Left renal pelvis (tissue), 4 donors: ENCODE measurements at places on chromosomes 6 and 20. TPM values are rescaled to one million over a fixed set of nuclear protein-coding genes. Genes with fewer than 3 reads are reported as not detected.

- DNase-seq = no peak
Measured at GRCh38 chr6:7846966-7847818, 63.4 kb downstream of the TXNDC5 start.

The PLEKHG1 gene
- 45.2 TPM for polyA plus RNA-seq

DNA sequence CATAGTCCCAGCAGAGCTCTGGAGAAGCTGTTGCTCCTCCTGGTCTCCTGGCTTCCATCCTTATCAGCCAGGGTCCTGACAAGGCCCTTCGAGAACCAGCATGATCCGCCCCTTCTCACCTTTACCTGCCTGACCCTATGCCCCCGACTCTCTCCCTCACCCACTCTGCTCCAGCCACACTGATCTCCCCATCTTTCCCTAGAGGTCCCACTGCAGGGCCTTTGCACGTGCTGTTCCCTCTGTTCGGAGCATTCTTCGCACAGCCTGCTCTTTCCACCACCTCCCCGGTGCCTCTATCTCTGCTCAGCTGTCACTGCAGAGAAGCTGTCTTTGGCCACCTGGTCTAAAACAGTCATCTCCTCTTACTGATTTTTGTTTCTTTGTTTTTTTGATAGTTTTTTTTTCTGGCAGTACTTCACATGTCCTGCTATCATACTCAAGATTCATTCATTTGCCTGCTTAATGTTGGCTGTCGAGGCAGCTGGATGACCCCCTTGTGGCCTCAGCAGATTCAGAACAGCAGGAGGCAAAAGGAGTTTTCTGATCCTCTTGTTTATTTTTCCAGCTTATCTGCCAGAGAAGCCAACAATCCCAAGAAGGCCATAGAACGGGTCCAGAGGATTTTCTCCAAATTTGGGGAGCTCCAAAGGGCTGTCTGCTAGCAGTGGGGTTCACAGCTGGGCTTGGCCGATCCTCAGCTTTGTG is 1.6 kb upstream of the PTGIS start:
- DNase-seq = no peak

- no peak for DNase-seq
Measured at GRCh38 chr6:56026455-56027180, 151.2 kb upstream of the BMP5 start.

- no peak for DNase-seq
Measured at GRCh38 chr6:76707630-76708029, 635.2 kb upstream of the IMPG1 start.

The CPNE1 gene
- polyA plus RNA-seq = 156 TPM

GRCh38 chr6:80333342-80333741 is 226.9 kb downstream of the BCKDHB start:
- DNase-seq = no peak

The AKAP12 gene
- 259 TPM for polyA plus RNA-seq

DNA sequence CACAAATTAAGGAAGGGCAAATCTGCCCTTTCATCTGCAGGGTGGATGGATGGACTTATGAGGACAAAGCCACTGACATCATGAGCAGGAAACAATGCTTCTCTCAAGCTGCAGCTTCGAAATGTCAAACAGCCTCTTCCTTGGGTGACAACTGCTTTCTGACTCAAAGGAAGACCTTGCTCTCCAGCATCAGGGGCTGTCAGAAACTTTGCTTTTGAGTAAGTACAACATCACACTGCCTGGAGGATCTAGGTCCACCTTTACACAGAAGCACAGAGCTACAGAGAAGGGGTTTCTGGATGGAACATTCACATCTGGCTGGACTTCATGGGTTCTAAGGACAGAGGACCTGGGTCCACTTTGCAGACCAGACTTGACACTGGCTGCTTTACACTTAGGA is 5.9 kb downstream of the CST1 start:
- DNase-seq = no peak

DNA sequence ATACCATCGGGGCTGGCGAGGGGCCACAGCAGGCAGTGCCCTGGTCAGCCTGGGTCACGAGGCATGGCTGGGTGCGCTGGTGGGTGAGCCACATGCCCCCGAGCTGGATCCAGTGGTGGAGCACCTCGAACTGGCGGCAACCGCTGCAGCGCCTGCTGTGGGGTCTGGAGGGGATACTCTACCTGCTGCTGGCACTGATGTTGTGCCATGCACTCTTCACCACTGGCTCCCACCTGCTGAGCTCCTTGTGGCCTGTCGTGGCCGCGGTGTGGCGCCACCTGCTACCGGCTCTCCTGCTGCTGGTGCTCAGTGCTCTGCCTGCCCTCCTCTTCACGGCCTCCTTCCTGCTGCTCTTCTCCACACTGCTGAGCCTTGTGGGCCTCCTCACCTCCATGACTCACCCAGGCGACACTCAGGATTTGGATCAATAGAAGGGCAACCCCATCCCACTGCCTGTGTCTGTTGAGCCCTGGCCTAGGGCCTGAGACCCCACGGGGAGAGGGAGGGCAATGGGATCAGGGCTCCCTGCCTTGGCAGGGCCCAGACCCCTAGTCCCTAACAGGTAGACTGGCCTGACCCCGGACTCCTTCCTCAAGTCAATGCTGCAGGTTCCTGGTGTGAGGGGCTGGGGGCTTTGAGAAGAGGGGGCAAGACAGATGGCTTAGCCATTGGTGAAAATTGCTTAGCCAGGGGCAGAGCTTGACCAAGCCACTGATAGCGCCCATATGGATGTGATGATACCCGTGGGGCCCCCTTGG is 598 bp downstream of the TMEM239 start:
- no peak for DNase-seq

GRCh38 chr20:41359541-41360011 is 7.0 kb downstream of the EMILIN3 start:
- no peak for DNase-seq

- DNase-seq = no peak
Measured at GRCh38 chr6:7154341-7155139, 46.8 kb downstream of the RREB1 start.

The LINC00237 gene
- not detected for polyA plus RNA-seq

The TP53TG5 gene
- 0.42 TPM for polyA plus RNA-seq

DNA sequence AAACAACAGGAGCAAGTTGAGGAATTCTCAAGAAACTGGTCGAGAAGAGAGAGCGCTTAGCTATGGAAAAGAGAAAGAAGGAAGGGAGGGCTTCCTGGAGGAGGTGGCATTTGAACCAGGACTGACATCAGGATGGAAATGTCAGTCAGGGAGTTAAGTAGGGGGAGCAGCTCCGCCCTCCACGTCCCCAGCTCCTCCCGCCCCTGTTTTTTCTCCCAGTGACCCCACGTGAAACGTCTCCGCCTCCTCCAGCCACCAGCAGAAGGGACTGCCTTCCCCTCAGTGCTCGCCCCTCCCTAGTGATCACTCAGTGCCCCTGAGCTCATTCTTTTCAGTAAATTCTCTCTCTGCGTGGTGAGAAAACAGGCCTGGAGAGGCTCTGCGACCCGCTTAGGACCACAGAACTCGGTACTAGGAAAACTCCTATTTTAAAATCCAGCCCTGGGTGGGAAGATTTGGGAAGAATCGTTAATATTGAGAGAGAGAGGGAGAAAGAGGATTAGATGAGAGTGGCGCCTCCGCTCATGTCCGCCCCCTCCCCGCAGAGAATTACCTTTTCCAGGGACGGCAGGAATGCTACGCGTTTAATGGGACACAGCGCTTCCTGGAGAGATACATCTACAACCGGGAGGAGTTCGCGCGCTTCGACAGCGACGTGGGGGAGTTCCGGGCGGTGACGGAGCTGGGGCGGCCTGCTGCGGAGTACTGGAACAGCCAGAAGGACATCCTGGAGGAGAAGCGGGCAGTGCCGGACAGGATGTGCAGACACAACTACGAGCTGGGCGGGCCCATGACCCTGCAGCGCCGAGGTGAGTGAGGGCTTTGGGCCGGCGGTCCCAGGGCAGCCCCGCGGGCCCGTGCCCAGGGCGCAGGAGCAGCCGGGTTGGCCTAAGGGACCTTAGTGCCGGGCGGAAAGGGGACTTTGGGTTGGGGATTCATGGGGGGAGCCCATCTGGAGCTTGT is 4.6 kb downstream of the HLA-DPB1 start:
- peak; percentile 59 for DNase-seq

- DNase-seq = no peak
Measured at GRCh38 chr6:100549406-100550167, 84.9 kb upstream of the SIM1 start.

The SNAP91 gene
- 1.0 TPM for polyA plus RNA-seq

The GRM1 gene
- 0.23 TPM for polyA plus RNA-seq

DNA sequence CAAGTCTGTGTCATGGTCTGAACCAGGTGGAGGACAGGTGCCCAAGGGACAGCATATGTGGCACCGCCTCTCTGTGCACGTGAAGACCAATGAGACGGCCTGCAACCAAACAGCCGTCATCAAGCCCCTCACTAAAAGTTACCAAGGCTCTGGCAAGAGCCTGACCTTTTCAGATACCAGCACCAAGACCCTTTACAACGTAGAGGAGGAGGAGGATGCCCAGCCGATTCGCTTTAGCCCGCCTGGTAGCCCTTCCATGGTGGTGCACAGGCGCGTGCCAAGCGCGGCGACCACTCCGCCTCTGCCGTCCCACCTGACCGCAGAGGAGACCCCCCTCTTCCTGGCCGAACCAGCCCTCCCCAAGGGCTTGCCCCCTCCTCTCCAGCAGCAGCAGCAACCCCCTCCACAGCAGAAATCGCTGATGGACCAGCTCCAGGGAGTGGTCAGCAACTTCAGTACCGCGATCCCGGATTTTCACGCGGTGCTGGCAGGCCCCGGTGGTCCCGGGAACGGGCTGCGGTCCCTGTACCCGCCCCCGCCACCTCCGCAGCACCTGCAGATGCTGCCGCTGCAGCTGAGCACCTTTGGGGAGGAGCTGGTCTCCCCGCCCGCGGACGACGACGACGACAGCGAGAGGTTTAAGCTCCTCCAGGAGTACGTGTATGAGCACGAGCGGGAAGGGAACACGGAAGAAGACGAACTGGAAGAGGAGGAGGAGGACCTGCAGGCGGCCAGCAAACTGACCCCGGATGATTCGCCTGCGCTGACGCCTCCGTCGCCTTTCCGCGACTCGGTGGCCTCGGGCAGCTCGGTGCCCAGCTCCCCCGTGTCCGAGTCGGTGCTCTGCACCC is 109.5 kb upstream of the RAB32 start:
- no peak for DNase-seq

- no peak for DNase-seq
Measured at GRCh38 chr6:36235309-36235708, 34.6 kb upstream of the PNPLA1 start.

- DNase-seq = no peak
Measured at GRCh38 chr20:57563522-57563921, 2.6 kb downstream of the PCK1 start.

The TM9SF4 gene
- 67.1 TPM for polyA plus RNA-seq

DNA sequence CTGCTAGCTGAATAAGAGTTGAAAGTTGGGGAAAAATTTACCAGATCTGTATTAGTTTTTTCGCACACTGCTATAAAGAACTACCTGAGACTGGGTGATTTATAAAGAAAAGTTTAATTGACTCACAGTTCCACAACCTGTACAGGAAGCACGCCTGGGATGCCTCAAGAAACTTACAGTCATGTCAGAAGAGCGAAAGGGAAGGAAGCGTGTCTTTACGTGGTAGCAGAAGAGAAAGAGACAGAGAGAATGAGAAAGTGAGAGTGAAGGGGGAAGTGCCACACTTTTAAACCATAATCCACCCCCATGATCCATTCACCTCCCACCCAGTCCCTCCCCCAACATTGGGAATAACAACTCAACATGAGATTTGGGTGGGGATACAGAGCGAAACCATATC is 79.6 kb downstream of the KHDC1L start:
- DNase-seq = no peak

- DNase-seq = no peak
Measured at GRCh38 chr20:22861990-22862389, 173.1 kb upstream of the SSTR4 start.

DNA sequence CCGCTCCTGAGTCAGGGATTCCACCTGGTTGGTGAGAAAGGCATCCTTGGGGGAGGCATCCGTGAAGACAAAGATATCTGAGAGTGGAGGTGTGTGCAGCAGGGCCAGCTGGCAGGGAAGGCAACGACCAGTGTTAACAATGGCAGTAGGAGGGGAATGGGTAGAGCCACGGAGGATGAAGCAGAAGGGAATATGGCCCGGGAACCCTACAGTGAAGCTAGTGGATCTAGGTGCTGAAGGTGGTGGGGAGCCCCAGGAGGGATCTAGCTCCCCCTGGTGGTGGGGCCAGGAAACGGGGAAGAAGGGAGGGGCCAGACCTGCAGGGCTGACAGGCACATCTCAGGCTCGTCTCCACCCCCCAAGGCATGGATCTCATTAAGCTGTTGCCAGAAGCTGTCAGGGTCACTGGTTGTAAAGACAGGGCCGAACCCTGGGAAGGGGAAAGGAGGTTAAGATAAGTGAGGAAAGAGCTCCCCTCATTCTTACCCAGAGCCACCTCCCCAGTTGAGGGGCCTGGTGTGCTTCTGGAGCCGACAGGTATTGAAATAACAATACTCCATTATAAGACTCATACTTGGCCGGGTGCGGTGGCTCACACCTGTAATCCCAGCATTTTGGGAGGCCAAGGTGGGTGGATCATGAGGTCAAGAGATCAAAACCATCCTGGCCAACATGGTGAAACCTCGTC is 7.3 kb downstream of the VWA7 start:
- no peak for DNase-seq

DNA sequence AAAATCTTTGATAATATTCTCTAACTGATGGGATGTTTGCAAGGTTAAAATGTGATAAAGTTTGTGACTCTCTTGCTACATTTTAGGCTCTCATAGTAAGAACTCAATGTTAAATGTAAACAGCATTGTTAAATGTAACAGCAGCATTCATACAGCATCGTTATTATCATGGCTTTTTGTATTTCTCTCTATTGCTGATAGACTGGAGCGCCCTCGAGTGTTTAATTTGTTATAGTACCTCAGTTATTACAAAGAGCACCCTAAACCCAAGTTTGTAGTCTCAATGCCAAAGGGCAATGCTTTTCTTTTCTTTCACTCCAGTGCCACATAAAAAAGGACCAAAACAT is 14.9 kb upstream of the TTPAL start:
- DNase-seq = no peak

DNA sequence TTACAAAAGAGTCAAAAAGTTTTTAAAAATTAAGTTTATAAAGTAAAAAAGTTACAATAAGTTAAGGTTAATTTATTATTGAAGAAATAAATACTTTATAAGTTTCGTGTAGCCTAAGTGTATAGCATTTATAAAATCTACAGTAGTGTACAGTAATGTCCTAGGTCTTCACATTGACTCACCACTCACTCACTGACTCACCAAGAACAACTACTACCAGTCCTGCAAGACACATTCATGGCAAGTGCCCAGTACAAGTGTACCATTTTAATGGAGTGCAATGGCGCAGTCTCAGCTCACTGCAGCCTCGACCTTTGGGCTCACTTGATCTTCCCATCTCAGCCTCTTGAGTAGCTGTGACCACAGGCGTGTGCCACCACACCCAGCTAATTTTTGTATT is 128.2 kb downstream of the GPX5 start:
- no peak for DNase-seq
